Uterus (tissue), 4 donors: ENCODE measurements at places on chromosomes 13 and 19. TPM values are rescaled to one million over a fixed set of nuclear protein-coding genes. Genes with fewer than 3 reads are reported as not detected.

Gene CEACAM20
- total RNA-seq, result not detected

Gene CEACAM3
- total RNA-seq, result not detected

- no peaks in the 10 kb centered on the region for H3K27me3 ChIP-seq
- H3K27ac ChIP-seq, result no peak overlapping the region
- DNase-seq, result no peak
- no peak overlapping the region for H3K4me3 ChIP-seq
- no peaks in the 10 kb centered on the region for H3K36me3 ChIP-seq
Measured at GRCh38 chr19:39078436-39079200, 5.5 kb upstream of the ACP7 start.

DNA sequence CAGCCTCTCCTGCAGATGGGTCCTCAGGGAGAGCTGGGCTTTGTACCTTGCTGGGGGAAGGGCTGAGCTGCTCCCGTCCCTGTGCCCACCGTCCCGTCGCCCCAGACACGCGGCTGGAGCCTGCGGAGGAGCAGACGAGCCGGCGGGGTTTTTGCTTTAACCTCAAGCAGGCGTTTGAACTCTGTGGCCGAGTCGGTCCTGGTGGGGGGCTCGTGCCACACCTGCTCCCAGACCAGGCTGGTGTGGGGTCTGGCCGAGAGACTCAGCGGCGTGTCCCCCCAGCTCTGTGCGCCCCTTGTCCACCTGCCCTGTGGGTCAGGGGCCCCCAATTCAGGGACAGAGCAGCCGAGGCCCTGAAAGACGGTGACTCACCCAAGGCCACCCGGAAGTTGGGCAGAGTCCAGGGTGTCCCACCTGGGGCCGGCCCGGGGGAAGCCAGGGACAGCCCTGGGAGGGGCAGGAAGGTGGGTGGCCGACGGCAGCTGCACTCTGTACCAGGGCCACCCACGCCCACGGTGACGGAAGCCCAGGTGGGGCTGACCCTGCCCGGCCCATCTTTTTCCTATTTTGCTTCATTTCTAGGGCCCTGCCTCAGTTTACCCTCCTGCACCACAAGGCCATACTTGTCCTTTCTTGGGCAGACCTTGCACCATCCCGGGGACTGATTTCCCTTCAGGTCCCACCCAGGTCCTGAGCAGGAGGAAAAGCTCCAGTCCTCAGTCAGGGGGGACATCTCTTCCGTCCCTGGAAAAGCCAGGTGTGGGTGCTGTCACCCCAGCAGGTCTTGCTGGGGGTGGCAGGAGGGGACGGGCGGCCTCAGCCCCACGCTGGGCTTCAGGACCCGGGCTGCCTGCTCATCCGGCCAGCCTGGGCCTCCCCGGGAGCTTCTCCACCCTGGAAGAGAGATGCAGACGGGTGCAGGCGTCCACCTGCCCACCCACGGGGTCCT, 5.3 kb downstream of the EFNA2 start:
- DNase-seq, result no peak
- no peak overlapping the region for H3K4me3 ChIP-seq
- H3K36me3 ChIP-seq, result no peaks in the 10 kb centered on the region
- peaks cover 12% of the 10 kb centered on the region for H3K4me1 ChIP-seq

DNA sequence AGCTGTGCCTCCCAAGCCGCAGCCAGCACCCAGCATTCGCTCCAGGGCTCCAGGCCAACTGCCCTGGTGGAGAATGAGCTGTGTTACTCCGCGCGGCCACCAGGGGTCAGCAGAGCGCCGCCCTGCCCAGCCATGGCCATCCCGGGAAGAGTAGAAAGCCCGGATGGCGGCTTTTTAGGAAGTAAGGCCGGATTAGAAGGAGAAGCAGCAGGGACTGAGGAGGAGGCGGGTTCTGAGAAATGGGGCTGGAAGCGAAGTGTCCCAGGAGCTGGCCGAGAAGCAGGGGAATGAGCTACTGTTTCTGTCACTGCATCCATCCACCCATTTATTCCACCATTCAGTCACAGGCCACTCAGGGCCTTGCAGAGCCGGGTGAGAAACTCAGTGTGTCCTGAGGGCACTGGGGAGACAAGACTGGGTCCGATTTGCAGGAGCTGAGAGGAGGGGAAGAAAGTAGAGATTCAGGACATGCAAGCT, 6.6 kb upstream of the NPAS1 start:
- H3K4me3 ChIP-seq, result no peak overlapping the region
- H3K4me1 ChIP-seq, result no peaks in the 10 kb centered on the region
- no peaks in the 10 kb centered on the region for H3K27me3 ChIP-seq
- no peaks in the 10 kb centered on the region for H3K36me3 ChIP-seq
- peak; percentile 82 for DNase-seq

GRCh38 chr19:13920940-13921747, 15.1 kb downstream of the CC2D1A start:
- H3K4me1 ChIP-seq, result no peaks in the 10 kb centered on the region
- no peaks in the 10 kb centered on the region for H3K36me3 ChIP-seq
- DNase-seq, result no peak
- H3K4me3 ChIP-seq, result no peak overlapping the region
- H3K27me3 ChIP-seq, result no peaks in the 10 kb centered on the region

GRCh38 chr13:26474286-26474685, 83.2 kb upstream of the WASF3 start:
- no peaks in the 10 kb centered on the region for H3K27me3 ChIP-seq
- no peak for DNase-seq
- H3K36me3 ChIP-seq, result no peaks in the 10 kb centered on the region
- no peak overlapping the region for H3K27ac ChIP-seq

- no peaks in the 10 kb centered on the region for H3K36me3 ChIP-seq
- peaks cover 78% of the 10 kb centered on the region for H3K27me3 ChIP-seq
- DNase-seq, result no peak
- H3K4me3 ChIP-seq, result peak overlapping the region; percentile 16
- H3K4me1 ChIP-seq, result no peaks in the 10 kb centered on the region
Measured at GRCh38 chr13:99969919-99970650, 1.5 kb downstream of the ZIC5 start.

DNA sequence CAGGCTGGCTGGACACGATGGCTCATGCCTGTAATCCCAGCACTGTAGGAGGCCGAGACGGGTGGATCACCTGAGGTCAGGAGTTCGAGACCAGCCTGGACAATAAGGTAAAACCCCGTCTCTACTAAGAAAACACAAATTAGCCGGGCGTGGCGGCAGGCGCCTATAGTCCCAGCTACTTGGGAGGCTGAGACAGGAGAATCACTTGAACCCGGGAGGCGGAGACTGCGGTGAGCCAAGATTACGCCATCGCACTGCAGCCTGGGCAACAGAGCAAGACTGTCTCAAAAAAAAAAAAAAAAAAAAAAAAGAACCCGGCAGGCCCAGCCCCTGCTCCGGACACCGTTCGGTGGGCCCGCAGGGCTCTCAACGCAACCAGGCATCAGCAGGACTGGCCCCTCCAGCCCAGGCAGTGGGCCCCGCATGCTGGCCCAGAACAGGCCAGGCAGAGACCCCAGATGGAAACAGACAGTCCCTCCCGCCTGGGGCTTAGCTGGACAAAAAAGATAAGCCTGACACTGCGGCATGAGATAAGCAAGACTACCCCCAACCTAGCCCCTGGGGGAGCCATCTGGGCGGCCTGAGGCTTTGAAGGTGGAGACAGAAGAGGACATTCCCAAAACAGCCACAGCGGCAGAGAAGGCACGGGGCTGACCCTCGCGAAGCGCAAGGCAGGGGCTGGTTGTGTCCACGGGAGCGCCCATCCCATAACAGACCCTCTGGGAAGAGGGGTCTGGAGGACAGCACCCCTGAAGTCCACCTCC, 11.6 kb downstream of the REXO1 start:
- peaks cover 30% of the 10 kb centered on the region for H3K4me1 ChIP-seq
- H3K4me3 ChIP-seq, result no peak overlapping the region
- no peak overlapping the region for H3K27ac ChIP-seq
- DNase-seq, result no peak

DNA sequence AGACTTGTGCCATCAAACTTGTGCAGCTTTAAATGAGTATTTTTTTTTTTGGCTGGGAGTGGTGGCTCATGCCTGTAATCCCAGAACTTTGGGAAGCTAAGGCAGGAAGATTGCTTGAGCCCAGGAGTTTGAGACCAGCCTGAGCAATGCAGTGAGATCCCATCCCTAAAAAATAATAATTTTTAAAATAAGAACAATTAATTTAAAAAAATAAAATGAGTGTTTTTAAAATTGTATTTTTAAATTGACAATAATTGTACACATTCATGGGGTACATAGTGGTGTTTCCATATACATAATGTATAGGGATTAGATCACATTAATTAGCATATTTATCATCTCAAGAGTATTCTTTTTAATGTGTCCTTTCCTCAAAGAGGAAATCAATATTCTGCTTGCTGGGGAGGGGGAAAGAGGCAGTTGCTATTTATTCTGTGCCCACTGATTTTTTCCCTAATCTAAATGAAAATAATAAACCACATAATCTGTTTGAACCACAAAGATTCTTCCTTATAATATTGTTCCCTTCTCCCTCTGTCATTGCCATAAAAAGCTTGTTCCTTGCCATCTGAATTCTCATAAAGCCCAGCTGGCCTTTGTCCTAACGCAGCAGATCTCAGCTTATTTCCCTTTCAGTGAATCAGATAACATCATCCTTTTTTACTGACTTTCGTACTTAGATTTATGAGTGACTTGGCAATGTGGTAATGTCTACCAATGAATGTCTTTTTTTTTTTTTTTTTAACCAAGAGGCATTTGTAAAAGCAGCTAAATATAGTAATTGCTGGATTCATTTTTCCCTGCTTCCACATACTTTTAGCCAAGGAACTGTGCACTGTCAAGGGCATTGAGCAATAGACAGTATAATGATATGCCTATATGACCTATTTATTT, 81.8 kb upstream of the RUBCNL start:
- peak overlapping the region; percentile 21 for H3K27ac ChIP-seq
- DNase-seq, result no peak
- no peaks in the 10 kb centered on the region for H3K4me1 ChIP-seq

DNA sequence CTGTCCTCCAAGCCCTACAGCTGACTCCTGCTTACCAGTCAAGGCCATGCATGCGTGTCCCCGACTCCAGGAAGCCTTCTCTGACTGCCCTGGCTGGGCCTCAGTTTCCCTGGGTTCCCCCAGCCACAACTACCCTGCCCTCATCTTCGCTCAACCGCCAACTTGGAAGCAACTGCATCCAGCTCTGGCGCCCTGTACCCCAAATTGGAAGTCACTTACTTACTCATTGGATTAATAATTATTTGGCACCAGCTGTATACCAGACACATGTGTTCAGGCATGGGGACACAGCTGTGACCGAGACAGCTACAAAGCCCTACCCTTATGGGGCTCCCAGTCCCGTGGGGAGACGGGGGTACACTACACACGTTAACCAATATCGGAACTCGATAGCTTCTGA, 10.9 kb upstream of the SEMA6B start:
- no peaks in the 10 kb centered on the region for H3K27me3 ChIP-seq
- no peak overlapping the region for H3K27ac ChIP-seq
- no peaks in the 10 kb centered on the region for H3K36me3 ChIP-seq
- no peaks in the 10 kb centered on the region for H3K4me1 ChIP-seq
- H3K4me3 ChIP-seq, result no peak overlapping the region
- no peak for DNase-seq

DNA sequence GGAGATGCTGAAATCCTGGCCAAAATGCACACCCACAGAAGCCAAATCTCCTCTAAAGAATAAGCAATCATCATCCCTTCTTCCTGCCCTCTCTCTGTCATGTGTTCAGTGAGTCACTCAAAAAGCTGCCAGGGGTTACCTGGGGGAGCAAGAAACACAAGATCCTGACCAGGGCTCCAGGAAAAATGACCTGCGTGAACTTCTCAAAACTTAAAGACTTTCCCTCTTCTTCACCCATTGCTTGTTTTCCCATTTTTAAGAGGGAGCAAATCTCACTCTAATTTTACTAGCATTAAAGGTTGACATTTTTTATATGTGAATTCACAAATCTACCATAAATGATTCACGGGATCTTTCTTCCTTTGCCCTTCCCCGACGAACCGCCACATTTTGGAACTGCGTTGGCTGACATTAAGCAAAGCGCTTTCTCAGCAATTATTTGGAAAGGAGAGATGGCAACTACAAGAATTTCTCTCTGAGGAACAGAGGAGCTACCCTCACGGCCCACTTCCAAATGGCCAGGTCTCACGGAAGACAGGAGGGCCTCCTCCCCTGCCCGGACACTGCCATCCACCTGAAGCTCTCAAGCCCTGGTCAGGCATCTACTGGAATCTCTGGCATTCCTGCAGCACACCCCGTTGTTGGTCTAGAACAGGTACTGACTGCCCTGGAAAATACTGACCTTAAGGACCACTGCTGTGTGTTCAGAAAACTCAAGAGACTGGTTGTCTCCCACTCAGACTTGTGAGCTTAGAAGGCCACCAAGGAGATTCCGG, 14.2 kb downstream of the TSHZ3 start:
- H3K27me3 ChIP-seq, result no peaks in the 10 kb centered on the region
- H3K27ac ChIP-seq, result peak overlapping the region; percentile 72
- no peak for DNase-seq
